ENCODE measurements at places on chromosomes 3 and 15.

DNA sequence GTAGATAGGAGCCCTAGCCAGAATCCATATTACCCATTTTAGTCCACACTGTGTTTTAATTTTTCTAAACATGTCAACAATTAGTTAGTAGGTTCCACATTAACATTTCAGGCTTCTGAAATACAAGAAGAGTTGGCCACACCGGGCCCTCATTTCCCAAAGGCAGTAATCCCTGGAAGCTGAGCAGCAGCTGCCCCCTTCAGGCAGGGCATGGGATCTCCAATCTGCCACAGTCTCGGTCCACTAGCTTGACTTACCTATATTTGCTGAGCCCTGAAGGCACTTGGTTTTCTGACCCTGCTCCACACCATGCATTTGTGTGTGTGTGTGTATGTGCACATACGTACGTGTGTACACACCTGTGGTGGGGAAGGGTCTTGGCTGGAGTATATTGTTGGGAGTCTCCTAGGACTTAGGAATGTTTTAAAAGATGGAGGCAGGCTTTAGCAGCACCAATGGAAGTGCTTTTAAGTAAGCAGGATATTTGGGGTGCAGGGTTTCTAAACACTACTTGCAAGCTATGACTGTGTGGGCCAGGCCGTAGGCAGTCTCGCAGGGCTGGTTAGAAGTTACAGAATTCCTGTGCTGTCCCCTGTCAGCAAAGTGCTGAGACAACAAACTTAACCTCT is 71.2 kb upstream of the SOX14 start:
- DNase-seq = no peak

DNA sequence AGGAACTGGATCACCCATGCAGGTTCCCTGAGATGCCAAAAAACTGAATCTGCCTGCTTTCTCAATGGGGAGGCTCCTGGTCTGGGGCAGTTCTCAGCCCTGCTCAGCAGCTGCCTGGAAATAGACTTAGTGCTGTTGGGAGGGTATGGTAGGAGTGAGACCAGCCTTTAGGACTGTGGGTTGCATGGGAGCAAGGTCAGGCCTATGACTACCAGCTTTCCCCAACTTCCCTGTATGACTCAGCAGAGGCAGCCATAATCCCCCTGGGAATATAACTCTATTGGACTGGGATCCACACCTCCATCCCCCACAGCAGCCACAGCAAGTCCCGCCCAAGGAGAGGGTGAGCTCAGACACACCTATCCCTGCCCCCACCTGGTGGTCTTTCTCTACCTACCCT is 87.0 kb downstream of the CFAP44 start:
- DNase-seq = no peak

DNA sequence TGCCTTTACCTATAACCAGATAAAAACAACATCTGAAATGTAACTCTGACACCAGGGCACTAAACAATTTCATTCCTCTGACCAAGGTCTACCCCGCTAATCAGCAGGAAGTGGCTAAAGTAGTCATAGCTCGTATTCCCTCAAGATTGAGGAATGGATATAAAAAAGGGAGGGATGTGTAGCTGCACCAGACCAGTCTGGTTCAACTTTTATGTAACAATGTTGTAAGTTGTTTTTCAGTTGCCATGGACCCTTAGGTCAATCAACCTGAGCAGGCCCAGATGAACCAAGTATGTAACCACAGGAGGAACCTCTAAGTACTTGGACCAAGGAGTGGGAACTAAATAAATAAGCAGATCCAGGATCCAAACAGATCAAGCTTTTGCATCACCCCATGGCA is 28.4 kb upstream of the IFT57 start:
- no peak for DNase-seq

GRCh38 chr3:16906682-16907081 is 21.9 kb downstream of the PLCL2 start:
- no peak for DNase-seq

GRCh38 chr3:20811631-20812030 is 625.6 kb upstream of the SGO1 start:
- no peak for DNase-seq

DNA sequence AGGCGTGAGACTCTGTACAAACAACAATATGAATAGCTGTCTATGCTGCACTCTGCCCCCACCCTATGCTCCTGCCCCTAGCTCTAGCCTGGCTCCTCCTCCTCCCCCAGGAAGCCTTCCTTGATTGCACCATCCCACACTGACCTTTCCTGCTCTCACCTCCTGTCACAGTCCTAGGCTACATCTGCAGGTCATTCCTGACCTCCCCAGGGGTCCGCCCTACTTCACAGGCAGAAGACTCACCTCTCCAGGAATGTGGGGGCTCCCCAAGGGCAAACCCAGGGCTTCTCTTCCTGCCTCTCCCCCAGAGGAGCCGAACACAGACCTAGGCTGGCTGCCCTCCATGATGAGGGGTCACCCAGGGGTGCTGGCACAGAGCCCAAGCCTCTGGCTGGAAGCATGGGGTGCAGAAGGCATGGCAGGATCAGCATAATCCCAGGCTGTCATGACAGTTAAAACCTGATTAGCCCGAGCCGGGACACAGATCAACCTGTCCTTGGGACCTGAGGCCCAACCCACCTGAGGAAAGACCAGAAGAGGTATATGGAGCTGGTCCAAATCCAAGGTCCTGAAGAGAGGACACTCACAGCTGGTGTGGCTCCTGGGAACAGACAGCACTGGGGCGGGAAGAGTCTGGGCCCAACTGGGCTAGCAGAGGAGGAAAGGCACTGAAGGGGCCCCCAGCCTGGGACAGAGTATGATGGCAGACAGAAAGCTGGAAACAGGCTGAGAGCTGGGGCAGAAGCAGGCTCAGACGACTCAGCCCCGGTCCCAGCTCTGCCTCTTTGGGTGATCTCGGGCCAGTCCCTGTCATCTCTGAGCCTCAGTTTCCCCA is 5.9 kb downstream of the SEMA7A start:
- no peak for DNase-seq

GRCh38 chr3:124373524-124373923 is 356.7 kb upstream of the UMPS start:
- DNase-seq = no peak

GRCh38 chr3:70225146-70225545 is 87.3 kb downstream of the MDFIC2 start:
- DNase-seq = no peak

- DNase-seq = no peak
These were observed 41.3 kb downstream of the TMED3 start for GRCh38 chr15:79352206-79352605.

- no peak for DNase-seq
These were observed 103.6 kb downstream of the ECT2 start for GRCh38 chr3:172853921-172854666.

GRCh38 chr3:98596541-98597500 is 3.4 kb upstream of the CPOX start:
- DNase-seq = no peak

- DNase-seq = no peak
These were observed 36.0 kb upstream of the C3orf70 start for GRCh38 chr3:185188816-185189215.

DNA sequence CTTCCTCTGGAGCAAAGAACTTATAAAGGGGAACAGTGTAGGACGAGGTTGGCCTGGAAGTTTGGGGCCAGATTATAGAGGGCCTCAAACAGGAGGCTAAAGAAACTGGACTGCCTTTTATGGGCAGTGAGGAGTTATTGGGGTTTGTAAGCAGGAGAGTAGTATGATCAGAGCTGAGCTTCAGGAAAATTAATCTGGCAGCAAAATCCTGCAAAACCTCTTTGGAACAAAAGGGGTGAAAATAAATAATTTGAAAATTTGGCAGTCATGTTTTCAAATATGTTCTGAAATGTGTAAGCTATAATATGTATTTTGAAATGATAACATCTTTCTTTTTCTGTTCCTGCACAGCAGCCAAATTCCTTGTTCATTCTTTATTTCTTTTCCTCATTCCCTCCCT is 164.9 kb downstream of the THSD4 start:
- no peak for DNase-seq

- no peak for DNase-seq
These were observed 11.3 kb downstream of the CPN2 start for GRCh38 chr3:194339840-194340239.

DNA sequence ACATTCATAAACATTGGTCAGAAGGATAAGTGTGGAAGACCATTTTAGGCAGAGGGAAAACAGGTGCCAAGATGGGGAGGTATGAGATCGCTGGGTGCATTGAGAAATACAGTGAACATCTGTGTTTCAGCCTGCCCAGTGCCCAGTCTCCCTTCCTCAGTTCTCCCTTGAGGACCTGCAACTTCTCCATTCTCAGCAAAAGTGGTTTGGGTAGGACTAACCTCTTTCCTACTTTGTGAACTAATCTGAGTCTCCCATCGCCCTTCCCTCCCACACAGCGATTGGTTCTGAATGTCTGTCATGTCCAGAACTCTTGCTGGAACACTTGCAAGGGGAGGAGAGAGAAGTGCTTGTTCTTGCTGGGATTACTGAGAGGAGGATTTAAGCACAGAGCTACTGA is 10.9 kb upstream of the CCNL1 start:
- no peak for DNase-seq

- no peak for DNase-seq
These were observed 265.4 kb upstream of the HES1 start for GRCh38 chr3:193870376-193871219.

- no peak for DNase-seq
These were observed 5.2 kb downstream of the CDV3 start for GRCh38 chr3:133578548-133579191.

DNA sequence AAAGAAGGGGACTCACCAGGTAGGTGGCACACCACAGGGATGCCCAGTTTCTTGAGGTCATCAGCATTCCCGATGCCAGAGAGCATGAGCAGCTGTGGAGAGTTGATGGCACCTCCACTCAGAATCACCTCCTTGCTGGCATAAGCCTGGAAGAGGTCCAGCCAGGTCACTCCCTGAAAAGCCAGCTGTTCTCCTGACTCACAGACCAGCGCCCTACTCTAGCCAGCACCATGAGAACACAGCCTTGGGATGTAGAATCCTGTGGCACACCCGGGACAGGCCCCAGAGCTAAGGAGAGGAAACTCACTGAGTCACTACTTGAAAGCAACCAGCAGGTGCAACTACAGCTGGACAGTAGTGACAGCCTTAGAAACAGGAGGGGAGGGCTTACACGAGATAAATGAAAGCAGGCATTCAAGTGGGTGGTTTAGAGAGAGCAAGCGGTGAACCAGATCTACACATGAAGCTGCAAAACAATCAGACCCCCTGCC is 24.5 kb downstream of the CHDH start:
- no peak for DNase-seq

- no peak for DNase-seq
These were observed 305.0 kb downstream of the SHQ1 start for GRCh38 chr3:72543246-72543645.

GRCh38 chr15:58473724-58474123 is 41.9 kb downstream of the LIPC start:
- DNase-seq = no peak

DNA sequence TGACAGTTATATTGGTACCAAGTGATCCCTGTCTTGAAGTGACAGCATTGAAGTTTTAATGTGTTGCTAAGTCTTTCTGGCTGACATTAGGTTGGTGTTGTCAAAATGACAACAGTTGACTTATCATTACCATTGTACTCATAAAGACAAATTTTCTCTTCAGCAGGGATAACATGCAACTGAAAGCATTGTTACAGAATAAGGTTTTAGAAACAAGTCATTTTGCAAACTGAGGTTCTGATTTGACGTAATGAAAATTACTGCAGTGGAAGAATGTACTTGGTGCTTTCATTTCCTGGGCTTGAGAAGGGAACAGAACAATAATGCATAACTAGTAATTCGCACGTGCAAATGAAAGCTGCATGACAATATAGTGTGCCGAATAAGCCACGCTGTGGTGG is 75.1 kb downstream of the MOBP start:
- no peak for DNase-seq

- no peak for DNase-seq
These were observed 7.5 kb downstream of the ZNF710 start for GRCh38 chr15:90008607-90009006.

DNA sequence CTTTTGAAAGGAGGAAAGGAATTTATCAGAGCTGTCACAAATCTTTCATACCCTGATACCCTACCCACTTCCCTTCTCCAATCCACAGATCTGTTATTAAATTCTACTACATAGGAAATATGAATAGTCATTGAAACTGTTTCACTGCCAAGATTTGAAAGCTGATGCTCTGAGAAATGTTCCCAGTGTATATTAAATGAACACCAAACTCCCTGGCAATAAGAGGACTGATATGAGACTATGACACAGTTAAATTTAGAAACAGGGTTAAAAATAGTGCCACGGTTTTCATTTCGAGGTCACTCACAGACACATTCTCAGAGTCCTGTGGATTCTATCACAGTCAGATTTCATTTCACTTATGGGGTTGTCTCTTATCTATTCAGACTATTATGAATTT is 27.2 kb upstream of the GBE1 start:
- DNase-seq = no peak

GRCh38 chr15:89172921-89173320 is 48.5 kb downstream of the RLBP1 start:
- DNase-seq = no peak

DNA sequence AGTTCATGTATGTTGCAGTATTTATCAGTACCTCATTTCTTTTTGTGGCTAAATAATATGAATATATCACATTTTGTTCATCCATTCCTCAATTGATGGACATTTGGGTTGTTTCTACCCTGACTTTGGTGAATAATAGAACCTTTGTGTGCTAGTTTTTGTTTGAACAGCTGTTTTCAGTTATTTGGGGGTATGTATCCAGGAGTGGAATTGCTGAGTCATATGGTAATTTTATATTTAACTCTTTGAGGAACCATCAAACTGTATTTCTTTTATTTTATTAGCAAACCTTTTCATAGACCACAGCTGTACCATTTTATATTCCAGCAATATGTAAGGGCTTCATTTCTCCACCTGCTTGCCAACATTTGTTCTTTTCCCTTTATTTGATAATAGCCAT is 38.4 kb upstream of the RBM5 start:
- DNase-seq = no peak

GRCh38 chr15:29826908-29827820 is 4.9 kb upstream of the TJP1 start:
- no peak for DNase-seq

DNA sequence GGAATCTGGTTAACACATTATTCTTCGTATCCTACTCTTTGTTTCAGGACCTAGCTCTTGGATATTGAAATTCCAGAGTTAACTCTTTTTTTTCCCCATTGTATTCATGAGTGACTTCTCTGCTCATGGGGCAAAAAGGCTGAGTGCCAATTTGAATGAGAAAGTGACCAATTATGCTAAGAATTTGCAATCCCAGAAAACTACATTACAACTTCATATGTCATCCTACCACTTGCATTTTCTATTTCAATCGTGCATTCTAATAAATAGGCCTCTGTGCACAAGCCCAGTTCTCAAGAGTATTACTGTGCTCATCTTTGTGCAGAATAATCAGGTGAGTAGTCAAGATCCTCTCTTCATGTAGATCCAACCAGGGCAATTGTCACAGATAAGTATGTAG is 537.8 kb downstream of the OTOL1 start:
- DNase-seq = no peak

All from stimulated activated CD8-positive, alpha-beta memory T cell treated with anti-CD3 and anti-CD28 coated beads, Interleukin-15, amount 100 ng/mL, for 1 hour (primary cell).